ENCODE measurements at places on chromosomes 2 and 18.
A peak's percentile ranks its signal among the peaks of the same experiment; 100 is the strongest.

GRCh38 chr18:11072632-11073031, 76.7 kb downstream of the PIEZO2 start:
- no peak for DNase-seq

DNA sequence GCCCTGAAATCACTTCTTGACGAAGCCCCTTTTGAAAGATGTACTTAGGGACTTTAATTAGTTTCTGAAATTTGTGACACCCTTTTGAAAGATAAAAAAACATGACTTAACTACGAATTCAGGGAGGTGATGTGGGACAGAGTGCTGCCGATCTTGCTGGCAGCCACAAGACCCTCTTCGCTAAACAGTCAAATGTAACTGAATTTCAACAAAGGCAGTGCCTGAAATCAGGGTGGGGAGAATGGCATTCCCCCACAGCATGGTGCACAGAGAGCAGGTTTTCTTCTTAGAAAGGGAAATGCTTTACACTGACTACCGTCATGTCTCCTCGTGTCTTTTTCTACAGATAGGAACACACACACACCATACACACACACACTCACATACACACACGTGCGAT, 640.2 kb upstream of the POU3F3 start:
- no peak for DNase-seq

DNA sequence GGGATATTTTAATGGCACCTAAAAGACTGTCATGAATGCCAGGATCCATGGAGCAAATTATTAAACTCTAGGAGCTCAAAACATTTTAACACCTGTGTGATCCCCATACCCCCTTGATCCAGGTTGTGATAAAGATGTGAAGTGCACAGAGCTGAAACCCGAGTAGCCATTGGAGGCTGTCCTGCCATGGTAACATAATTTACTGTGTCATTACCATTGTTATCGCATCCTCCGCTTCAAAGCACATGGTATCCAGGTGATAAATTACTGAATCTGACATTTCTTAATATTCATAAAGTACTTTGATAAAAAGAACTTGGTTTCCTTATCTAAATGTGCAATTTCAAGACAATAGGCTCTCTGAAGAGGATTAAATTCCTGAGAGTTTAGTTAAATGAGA, 109.3 kb downstream of the CHST9 start:
- no peak for DNase-seq

- peak; percentile 37 for DNase-seq
Measured at GRCh38 chr2:121084130-121084680, 200.8 kb downstream of the TFCP2L1 start.

GRCh38 chr2:226059961-226060627, 660.6 kb downstream of the NYAP2 start:
- DNase-seq = no peak

DNA sequence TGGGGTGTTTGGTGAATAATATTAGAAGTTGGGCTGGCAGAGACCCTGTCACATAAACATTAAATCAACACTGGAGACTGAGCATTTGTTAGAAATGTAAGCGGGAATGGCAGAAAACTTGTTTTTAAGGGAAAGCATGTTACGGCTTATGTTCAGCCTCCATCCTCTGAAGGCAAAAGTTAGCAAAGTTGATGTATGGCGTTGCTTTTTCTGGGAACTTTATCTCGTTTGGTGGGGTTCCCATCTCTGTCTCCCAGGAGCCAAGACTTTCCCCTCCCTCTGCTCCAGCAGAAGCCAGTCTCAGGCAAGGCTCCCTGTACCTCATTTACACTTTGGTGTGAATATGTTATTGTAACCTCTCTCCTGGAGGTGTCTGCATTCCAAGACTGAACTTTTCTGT, 105.1 kb downstream of the MSH2 start:
- no peak for DNase-seq

- no peak for DNase-seq
Measured at GRCh38 chr18:45935591-45936335, 31.4 kb downstream of the EPG5 start.

DNA sequence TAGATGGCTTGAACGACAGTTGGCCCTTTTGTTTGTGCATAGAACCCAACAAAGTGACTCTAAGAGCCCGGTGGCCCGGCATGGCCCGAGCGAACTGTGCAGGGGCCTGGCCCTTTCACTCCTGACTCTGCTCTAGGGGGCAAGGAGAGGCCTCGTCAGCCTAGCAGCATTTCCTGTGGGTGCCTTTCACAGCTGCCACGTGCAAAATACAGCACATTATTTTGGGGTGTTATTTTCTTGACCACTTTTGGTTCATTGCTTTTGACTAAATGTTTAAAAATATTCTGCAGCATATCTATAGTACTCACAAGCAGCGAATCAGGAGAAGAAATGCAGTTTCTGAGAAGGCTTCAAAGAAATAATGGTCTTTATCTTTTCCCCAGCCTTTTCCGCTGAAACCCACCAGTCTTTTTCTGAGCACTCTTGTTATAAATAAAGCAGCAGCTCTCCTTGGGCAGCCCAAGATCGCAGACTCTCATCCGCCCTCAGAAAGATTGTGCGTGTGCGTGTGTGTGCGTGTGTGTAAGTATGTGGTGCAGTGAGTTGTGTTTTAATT, 31.3 kb downstream of the DGKD start:
- no peak for DNase-seq

- no peak for DNase-seq
Measured at GRCh38 chr2:119174993-119175347, 16.4 kb upstream of the C1QL2 start.

DNA sequence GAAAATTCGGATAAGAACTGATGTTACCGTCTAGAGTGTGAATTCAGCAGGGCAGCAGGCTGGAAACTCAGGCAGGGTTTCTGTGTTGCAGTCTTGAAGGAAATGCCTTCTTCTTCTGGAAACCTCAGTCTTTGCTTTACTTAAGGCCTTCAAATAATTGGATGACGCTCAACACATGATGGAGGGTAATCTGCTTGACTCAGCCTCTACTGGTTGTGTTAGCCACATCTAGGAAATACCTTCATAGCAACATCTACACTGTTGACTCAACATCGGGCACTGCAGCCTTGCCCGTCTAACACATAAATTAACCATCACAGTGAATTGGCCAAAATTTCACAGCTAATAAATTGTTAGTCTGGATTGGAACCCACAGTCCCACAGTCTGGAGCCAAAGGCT, 37.2 kb downstream of the YPEL5 start:
- no peak for DNase-seq

DNA sequence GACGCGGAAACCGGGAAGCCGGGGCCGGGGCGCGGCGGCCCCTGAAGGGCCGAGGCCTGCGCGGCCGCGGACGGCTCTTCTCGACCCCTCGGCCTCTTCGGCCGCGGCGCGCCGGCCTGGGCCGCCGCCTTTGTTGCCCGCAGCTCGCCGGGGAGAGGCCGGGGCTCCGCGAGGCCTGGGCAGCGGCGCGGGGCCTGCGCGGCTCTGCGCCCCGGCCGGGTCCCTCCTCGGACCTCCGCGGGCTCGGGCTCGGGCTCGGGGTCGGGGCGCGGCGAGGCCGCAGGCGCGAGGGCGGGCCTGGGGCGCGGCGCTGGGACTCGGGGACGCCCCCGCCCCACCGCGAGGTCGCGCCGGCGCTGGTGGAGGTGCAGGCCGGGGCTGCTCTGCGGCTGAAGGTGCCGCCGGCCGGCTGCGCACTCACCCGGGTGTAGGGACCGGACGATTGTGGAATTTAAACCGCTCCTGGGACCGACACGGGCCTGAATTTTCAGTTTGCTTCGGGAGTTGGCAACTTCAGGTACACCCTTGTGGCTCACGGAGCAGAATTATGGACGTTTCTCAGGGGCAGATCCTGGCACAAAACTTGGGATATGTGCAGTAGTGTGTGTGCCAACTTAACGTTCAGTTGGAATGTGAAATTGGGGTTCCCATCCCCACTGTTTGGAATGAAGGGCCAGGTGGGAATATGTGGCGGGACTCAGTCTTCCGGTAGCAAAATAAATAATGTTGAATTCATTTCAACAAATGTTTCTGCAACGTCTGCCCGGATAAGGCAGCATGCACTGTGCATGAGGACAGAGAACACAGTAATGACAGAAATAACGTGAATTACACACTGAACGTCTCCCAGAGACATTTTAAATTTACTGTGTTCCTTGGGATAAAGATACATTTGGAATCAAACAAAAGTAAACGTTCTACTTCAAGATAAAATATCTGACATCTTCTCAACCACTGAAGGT, 787 bp downstream of the SOCS6 start:
- peak; percentile 31 for DNase-seq

GRCh38 chr2:82650038-82650437, 1809.0 kb downstream of the SUCLG1 start:
- peak; percentile 68 for DNase-seq

GRCh38 chr2:39304729-39305128, 61.0 kb upstream of the CDKL4 start:
- peak; percentile 8 for DNase-seq

DNA sequence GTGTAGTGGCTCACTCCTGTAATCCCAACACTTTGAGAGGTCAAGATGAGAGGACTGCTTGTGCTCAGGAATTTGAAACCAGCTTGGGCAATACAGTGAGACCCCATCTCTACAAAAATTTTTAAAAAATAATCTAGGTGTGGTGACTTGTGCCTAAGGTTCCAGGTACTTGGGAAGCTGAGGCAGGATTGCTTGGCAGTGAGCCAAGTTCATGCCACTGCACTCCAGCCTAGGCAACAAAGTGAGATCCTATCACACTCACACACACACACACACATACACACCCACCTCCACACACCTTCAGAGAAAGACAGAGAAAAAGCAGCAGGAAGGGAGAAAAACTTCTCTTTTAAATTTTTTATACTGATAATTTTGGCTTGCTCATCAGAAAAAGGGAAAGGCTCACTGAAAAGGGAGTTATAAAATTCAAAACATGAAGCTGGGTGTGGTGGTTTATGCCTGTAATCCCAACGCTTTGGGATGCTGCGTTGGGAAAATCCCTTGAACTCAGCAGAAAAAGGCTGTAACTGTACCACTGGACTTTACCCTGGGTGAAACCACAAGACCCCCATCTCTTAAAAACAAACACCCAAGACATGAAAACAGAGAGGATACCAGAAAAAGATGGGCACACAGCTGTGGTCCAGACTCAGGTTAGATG, 25.7 kb downstream of the FAM168B start:
- DNase-seq = no peak

DNA sequence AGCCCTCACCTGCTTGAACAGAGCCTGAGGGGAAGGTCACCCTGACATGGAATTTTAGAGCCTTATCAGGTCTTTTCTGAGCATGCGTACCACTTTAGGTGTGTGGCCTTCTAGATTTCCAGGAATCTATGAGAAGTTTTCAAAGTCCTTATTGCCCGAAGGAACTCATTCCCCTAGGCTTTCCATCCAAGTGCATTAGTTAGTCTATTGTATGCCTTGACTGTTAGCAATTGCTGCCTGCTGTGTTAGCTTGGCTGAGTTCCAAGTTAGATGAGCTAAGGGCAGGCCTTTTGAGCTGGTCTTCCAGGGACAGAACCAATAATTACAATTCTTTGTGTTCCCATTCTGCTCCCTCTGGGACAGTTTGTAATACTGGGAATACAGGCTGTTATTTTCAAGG, 30.8 kb upstream of the PUM2 start:
- peak; percentile 61 for DNase-seq

GRCh38 chr2:85834466-85834865, 54.3 kb downstream of the ST3GAL5 start:
- DNase-seq = no peak

GRCh38 chr2:165007161-165007744, 51.9 kb upstream of the SLC38A11 start:
- peak; percentile 18 for DNase-seq

DNA sequence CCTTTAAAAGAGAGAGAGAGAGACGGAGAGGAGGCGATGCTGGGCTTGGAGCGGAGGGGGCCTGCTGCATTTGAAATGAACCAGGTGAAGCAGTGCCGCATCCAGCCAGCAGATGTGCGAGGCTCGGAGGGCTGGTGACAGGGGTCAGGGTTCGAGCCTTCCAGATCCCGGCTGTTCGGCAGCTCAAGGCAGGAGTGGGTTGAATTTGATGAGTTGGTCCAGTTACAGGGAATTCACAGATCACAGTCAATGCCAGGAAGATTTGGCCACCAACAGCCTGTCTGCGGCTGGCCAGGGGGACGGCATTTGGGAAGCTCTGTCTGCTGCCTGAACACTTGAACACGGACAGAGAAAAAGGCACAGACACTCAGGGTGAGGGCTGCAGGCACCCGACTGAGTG, 48.6 kb downstream of the PTGR3 start:
- DNase-seq = no peak

DNA sequence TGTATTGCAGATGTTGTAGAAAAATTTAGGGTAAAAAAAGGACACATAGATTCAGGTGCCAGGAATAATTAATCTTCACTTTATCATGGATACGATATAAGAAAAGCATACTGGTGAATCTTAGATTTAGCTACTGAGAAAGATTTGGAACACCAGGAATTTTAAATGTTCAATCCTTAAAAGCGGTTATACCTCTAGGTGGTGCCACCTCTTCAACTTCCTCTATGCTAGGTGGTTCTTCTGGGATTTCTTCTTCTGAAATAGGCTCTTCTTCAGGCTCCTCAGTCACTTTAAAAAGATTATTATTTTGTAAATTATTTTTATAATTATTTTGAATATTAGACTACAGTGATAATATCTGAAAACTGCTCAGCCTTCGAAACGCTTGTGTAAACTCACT, 133.1 kb downstream of the TTN start:
- peak; percentile 1 for DNase-seq

- no peak for DNase-seq
Measured at GRCh38 chr2:196607073-196607472, 32.4 kb upstream of the CCDC150 start.

GRCh38 chr2:211709389-211709788, 829.2 kb downstream of the ERBB4 start:
- no peak for DNase-seq

GRCh38 chr2:80722803-80723202, 418.3 kb upstream of the LRRTM1 start:
- no peak for DNase-seq

DNA sequence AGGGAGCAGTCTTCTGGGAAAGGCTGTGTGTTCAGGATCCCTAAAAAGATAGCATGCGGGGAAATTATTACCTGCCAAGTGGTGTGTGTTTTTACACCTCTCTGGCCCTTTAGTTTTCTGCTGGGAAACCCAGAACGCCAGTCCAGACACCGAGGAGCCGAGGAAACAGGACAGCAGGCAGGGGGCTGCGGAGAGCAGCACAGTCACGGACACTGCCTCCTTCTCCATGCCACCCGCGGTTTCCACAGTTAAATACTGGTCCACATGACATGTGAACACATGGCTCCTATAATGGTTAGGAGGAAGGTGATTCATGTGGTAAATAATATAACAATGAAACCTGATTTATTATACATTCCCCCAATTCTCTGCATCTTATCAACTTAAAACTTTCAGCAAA, 20.4 kb downstream of the CNOT11 start:
- DNase-seq = no peak
